T-cell (primary cell): ENCODE measurements at places on chromosomes 5 and 9.

DNA sequence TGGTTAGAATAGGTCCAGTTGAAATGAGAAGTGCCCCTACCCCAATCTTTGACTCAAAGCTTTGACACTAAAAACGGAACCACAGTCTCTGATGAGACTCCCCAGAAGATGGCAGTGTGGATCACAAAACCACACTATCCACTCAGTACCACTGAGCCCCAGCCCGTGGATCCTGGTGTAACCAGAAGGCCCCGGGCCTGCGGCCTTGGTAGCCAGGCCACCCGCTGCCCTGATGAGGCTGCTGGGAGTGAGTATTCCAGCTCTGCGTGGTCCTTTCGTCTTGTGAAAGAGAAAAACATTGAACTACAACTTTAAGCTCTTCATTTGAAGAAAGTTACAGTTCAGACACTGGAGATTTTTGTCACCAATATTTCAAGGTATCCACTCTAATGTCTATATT is 42.2 kb upstream of the FBP1 start:
- peak; percentile 42 for DNase-seq

DNA sequence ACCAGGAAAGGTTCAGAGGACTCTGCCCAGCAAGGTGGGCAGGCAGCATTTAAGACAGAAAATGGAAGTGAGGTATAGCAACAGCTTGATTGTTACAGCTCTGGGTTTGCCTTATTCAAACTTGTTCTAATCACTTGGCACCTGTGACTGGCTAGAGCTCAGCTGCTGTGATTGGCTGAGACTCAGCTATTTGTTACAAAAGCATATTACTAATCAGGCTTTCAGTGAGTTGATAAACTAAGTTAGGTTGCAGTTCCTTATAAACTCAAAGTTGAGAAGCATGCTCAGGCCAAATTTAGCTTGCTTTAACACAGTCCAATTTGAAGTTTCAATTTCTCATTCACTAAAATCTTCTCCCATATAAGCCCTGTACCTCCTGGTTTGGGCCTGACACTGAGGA is 56.3 kb downstream of the GDA start:
- DNase-seq, result no peak

DNA sequence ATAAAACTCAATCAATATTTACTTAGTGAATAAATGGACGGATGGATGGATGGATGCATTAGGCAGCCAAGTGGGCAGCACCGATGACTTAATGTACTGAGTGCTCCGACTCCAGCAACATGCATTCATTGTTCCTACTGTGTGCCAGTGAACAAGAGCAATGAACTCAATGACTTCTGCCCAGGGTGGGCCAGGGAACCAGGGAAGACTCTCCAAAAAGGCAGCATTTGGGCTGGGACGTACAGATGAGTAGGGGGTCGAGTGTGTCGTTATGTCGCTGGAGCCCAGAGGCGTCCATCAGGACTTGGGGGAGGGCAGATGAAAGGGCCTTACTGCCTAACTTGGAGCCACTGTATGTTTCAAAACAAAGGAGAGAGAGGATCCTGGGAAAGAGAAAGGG is 126.4 kb downstream of the KCNIP1 start:
- DNase-seq, result no peak

DNA sequence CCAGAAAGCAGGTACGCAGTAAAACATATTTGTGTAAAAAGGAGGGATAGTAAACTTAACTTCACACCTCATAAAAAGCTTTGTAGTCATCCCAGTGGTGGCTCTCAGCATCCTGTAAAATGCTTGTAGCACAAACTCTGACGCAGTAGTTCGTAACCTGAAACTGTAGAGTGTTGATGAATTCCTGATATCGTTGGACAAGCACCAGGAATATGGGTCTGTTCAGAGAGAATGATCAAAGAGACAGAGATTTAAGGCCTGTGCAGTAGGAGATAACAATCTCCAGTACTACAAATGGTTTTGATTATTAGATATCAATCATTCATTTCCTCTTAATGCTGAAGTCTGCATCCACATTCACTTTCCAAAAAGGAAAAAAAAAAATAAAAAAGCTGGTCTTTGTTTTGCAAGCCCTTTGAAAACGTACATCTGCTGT is 148.5 kb downstream of the KIAA0825 start:
- DNase-seq, result no peak

- DNase-seq, result no peak
Measured at GRCh38 chr5:34700078-34700452, 43.9 kb downstream of the RAI14 start.

DNA sequence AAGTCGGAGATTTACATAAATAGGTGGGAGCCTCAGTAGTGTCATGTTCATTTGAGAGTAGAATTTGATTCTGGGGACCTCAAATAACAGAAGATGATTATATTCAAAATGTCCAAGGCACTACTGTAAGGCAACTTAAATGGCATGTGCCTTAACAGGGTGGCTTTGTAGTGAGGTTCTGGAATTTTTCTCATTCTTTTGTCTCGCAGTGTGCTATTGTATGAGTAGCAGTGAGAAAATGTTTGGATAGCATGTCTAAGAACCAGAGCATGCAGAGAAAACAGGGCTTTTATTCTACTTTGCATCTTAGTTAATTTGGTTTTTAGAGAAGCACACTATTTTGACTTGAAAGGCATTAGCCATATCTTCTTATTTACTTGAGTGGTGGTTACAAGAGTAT is 25.0 kb downstream of the MAST4 start:
- no peak for DNase-seq

DNA sequence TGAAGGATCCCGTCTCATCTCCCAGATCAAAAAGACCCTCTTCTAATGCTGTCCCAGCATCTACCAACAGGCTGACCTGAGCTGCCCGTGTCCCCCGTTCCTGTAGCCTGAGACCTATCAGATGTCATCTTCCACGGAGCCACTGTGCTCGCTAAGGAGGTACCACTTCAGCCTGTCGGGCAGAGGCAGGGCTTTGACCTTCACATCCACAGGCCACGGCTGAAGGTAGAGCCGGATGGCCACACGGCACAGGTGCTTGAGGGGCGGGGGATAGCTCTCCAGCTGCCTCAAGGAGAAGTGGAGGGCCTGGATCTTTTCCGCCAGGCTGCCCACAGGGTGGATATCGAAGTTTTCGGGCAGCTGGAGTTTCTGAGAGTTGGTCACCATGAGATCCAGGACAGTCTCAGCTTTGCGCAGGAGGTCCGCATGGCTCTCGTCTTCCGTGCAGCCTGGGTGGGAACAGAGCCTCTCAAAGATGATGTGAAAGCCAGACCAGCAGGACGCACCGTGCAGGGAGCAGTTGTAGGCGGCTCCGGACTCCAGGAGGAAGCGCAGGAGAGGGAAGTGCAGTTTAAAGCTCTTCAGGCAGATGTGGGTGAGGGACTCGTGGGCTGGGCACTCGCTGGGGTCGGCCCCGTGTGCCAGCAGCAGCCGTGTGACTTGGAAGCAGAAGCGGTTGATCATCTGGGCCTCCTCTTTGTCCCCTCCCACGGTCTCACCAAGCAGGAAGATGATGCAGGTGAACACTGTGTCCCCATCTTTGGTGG is 4.1 kb downstream of the ASB6 start:
- no peak for DNase-seq

DNA sequence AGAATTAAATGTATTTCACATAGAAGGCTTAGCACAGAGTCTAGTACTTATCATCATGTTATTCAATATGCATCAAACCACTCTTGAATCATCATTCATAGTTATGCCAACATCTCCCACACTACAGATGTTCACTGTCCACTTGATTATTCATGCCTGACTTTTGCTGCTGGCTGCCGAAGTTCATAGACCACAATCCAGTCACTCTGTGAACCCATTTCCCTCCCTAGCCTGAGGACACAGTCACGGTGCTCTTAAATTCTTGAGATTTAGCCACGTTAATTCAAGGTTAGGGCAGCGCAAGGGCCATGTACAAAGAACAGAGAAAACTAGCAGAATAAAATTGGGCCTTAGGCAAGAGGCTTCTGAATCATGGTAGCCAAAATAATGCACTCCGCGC is 32.4 kb downstream of the ABCA1 start:
- DNase-seq, result no peak

GRCh38 chr9:115204904-115205453 is 87.0 kb upstream of the TNC start:
- DNase-seq, result no peak

DNA sequence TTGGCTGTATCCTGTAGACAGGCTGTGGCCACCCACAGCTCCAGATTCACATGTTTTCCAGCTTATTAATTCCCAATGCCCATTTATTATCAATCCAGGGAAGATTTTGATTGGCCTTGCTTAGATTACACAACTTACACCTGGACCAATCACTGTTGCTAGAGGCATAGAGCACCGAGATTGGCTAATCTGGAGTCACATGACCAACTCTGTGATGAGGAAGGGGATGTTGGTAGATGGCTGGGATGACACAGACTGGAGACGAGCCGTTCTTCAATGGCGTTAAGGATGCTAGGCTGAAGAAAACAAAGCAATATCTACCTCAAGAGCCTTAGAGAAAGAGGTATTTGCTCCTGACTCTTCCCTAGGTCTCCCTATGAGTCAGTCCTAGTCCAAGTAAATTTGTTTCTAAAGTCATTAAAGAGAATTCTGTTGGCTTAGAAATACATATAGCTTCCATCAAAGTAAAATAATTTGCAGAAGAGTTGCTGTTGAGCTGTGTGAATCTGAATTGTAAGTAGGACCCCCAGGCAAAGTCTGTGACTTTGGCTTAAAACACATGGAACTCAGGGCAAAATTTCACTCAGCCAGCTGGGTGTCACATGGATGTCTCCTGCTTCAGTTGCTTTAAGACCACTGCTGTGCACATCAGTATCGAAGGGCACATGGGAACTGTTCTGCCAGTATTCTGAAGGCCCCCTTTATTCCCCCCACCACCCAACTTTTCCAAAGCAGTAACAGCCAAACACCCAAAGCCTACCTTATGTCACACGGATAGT is 326.4 kb upstream of the KLF4 start:
- DNase-seq, result no peak

- DNase-seq, result no peak
Measured at GRCh38 chr5:33612386-33612785, 171.6 kb downstream of the TARS1 start.

GRCh38 chr5:127085796-127086195 is 12.5 kb upstream of the C5orf63 start:
- DNase-seq, result no peak

DNA sequence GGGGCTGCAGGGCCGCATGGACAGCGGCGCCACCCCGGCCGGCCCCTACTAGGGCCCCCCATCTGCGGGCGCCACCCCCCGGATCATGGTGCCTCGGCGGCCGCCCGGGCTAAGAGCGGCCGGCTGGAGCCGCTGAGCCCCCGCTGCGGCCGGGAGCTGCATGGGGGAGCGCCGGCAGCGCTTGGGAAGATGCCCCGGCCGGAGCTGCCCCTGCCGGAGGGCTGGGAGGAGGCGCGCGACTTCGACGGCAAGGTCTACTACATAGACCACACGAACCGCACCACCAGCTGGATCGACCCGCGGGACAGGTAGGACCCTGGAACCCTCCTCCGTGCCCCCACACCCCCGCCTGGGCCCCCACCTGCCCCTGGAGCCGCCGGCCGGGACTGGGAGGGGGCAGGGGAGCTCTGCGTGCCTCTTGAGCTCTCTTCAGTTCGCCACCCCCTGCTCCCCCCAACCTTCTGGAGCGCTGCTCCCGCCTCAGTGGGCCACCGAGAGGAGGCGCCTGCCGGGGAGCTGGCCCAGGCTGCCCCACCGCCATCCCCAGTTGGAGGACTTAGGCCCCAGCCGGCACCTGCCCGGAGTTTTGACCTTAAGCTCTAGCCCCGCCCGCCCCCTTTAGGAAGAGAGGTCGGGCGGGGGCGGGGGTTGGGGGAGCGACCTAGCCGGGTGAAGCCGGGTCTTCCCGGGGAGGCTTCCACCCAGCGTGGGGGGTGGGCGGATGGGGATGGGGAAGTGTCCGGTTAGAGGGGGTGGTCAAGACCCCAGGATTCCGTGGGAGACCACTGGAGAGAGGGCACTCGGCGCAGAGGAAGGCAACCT is 730 bp downstream of the WWC1 start:
- DNase-seq, result no peak

DNA sequence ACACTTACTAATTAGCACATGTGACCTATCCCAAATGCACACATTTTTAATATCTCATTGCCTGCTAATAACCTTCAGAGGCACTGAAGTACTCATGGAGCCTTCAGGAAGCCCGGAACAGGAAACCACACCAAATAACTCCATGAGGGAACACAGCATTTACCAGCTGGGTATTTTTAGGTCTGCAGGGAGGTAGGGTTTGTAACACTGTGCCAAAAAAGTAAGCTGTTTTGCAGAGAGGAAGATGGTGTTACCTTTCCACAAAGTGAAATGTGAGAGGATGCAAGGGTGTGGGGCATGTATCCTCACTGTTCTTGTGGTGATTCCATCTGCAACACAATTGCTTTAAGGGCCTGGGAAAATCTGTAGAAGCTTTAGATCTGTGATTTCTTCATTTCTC is 64.4 kb downstream of the NUDT12 start:
- no peak for DNase-seq
